Airway epithelial cell (primary cell): ENCODE measurements at places on chromosomes 4 and X. TPM values are rescaled to one million over a fixed set of nuclear protein-coding genes. Genes with fewer than 3 reads are reported as not detected.

The DCX gene
- total RNA-seq, result 0.07 TPM in 1 of 2 replicates, not detected in the other

The CXCL3 gene
- total RNA-seq, result 2.2 and 5.0 TPM in 2 replicates

The NPY1R gene
- not detected in 2 replicates for total RNA-seq

The HMGN5 gene
- 0.33 and 1.7 TPM in 2 replicates for total RNA-seq

The TCEAL7 gene
- 3.6 TPM in 1 of 2 replicates, not detected in the other for total RNA-seq

The GPC3 gene
- 6.9 and 8.7 TPM in 2 replicates for total RNA-seq

The VCX3A gene
- not detected in 2 replicates for total RNA-seq

The MAGEA2B gene
- not detected in 2 replicates for total RNA-seq
